Hypothalamus (tissue), 51 donors: ENCODE measurements at places on chromosomes 11 and 22.
A peak's percentile ranks its signal among the peaks of the same experiment; 100 is the strongest.

DNA sequence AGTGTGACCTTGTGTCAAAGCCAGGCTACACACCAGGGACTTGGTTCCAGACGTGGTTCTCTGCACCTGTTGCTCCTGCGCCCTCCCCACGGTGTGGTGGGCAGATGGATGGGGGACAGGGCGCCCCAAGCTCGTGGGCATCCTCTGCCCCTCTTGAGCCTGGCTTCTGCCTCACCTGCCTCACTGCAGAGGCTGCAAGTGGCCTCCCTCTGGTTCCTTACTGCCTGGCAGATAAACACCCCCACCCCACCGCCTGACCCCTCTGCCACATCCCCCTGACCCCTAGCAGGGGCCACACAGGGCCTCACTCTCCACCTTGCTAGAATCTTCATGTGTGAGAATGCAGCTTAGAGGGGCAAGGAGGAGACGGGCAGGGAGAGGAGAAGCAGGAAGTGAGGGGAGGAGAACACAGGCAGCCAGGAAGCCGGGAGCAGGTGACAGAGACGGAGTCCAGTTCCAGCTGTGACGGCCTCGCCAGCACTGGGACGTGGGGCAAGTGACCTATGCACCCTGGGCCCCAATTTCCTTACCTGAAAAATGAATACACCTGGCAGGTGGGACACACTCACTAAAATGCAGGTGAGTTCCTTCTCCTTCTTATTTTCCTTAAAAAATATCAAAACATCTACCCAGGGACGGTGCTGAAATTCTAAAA, 178.3 kb downstream of the EFCAB6 start:
- no peak for DNase-seq

GRCh38 chr11:109644152-109644551, 222.2 kb downstream of the C11orf87 start:
- peak; percentile 55 for DNase-seq

- no peak for DNase-seq
These were observed 176.1 kb downstream of the LRRC4C start for GRCh38 chr11:41283191-41283930.

- no peak for DNase-seq
These were observed 9.1 kb downstream of the POLD4 start for GRCh38 chr11:67344264-67344663.

DNA sequence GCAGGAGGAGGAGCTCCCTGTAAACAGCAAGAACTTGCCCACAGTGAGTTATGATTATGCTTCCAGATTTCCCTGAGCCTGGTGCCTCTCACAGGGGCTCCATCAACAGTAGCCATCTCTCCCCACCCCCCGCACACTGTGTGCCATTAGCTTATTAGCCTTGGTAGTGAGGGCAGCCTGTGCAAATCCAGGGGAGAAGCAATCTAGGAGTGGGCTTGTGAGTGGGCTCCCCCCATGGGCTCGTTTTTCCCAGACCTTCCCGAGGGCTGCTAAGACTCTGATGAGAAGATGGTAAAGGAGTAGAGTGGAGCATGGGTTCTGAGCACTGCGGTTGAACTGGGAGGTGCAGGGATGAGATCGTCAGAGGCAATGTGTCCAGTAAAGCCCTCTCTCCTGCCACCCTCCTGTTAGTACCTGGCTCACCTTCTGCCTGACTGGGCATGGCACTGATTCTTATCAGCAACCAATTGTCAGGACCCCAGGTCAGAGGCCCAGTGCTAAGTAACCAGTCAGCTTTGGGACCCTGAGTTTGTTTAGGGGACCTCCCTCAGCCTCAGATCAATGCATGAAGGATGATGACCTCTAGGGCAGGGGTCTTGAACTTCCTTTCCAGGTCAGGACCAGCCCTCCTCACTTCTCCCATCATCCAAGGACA, 38.4 kb upstream of the TP53I11 start:
- DNase-seq: no peak

GRCh38 chr11:9754010-9754471, 90.2 kb downstream of the SWAP70 start:
- no peak for DNase-seq

- DNase-seq: no peak
These were observed 31.3 kb upstream of the ADA2 start for GRCh38 chr22:17250380-17251082.

DNA sequence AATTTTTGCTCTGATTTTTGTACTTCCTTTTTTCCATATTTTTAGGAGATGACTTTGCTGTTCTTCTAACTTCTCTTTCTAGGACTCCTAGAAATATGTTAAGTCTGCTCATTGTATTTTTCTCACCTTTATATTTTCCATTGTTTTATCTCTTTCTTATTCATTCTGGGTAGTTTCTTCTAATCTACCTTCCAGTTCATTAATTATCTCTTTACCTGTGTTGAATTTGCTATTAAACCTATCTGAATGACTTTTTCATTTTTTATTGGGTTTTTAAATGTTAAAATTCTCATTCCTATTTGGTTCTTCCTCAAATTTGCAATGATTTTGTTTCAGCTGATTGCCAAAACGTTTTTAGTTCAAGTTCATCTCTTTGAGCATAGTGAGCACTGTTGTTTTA, 27.8 kb upstream of the EHF start:
- no peak for DNase-seq

DNA sequence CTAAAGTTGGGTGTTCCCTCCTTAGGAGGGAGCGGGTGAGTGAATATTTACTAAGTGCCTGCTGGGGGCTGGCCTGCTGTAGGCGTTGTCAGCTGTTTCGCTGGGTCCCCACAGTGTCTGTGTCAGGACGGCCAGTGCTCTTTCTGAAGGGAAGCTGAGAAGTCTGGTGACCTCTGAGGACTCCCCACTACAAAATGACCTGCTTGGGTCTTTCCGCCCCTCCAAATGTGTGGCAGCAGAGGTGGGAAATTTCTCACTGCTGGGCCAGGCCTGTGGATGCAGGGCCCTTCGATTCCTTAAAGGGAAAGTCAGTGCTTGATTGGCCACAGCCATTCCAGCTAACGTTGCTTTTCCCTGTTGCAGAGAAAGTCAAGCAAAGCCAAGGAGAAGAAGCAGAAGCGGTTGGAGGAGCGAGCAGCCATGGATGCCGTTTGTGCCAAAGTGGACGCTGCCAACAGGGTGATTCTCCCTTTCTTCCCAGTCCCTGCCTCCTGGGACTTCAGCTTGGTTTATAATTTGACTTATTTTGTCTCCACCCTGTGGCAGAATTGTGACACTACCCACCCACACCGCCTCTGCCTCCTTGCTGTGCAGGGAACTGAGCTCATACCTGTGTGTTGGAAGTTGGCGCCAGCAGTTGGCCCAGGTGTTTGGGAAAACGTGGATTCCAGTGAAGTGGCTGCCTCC, 6.8 kb downstream of the NAA40 start:
- peak; percentile 65 for DNase-seq

- no peak for DNase-seq
These were observed 37.1 kb downstream of the KCNQ1OT1 start for GRCh38 chr11:2662430-2663299.

DNA sequence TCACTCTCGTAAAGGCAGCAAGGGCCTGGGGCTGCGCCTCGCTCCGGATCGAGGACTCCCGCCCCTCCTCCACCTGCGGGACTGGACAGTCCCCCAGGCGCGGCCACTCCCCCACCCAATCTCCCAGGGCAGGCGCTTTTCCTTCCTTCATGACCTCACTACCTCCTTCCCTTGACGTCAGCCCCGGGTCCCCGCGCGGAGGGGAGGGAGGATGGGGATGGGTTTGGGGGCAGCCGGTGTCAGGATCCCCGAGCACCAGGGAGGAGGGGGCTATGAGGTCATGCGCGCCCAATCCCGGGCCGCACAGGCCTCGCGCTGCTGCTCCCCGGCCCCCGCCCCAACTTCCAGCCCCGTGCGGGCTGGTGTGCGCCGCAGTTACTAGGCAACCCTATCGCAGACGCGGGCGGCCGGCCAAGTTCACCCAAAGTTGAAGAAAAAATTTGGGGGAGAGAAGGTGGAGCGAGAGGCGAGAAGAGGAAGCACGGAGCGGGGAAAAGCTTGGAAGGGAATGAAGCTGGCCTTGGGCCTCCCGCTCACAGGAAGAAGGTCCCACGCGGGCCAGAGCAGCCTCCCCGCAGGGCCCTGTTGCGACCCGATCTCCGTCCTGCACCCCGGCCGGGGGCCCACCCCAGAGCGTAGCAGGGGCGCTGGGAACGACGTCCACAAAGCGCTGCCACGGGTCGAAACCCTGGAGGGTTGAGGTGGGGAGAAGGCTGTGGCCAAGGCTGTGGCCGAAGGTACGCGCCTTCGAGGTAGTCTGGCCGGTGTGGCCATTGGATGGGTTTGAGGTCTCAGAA, 8.3 kb downstream of the WT1 start:
- DNase-seq: no peak

DNA sequence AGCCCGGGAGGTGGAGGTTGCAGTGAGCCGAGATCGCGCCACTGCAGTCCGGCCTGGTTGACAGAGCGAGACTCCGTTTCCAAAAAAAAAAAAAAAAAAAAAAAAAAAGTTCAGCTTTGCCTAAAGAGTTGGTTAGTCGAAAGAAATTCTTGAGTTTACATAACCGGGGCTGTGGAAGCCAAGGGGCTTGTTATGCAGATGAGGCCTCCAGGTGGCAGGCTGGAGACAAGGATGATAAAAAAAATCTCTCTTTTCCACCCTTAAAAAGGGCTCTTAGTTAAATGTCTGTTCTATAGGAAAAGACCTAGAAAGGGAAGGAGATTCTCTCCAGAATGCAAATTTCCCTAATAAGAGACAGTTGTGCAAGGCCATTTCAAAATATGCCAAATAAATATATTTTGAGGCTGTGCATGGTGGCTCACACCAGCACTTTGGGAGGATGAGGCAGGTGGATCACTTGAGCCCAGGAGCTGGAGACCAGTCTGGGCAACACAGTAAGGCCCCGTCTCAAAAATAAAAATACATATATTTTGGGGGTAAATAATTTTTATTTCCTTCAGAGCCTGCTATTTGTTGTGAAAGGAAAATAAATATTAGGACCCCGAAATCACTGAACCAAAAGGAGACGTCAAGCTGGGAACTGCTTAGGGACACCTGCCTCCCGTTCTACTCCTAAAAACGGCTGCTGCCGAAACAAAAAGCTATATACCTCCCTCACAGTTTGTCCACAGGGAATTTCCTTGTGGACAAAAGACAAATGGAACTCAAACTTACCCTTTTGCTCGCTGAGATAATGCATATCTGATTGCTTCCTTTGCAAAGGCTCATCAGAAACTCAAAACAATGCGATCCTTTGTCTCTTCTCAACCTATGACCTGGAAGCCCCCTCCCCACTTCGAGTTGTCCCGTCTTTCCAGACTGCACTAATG, 2.4 kb upstream of the IFITM2 start:
- no peak for DNase-seq

- no peak for DNase-seq
These were observed 4.8 kb downstream of the GRAP2 start for GRCh38 chr22:39905687-39906086.

GRCh38 chr11:121741351-121741760, 288.6 kb upstream of the SORL1-AS1 start:
- DNase-seq: no peak

DNA sequence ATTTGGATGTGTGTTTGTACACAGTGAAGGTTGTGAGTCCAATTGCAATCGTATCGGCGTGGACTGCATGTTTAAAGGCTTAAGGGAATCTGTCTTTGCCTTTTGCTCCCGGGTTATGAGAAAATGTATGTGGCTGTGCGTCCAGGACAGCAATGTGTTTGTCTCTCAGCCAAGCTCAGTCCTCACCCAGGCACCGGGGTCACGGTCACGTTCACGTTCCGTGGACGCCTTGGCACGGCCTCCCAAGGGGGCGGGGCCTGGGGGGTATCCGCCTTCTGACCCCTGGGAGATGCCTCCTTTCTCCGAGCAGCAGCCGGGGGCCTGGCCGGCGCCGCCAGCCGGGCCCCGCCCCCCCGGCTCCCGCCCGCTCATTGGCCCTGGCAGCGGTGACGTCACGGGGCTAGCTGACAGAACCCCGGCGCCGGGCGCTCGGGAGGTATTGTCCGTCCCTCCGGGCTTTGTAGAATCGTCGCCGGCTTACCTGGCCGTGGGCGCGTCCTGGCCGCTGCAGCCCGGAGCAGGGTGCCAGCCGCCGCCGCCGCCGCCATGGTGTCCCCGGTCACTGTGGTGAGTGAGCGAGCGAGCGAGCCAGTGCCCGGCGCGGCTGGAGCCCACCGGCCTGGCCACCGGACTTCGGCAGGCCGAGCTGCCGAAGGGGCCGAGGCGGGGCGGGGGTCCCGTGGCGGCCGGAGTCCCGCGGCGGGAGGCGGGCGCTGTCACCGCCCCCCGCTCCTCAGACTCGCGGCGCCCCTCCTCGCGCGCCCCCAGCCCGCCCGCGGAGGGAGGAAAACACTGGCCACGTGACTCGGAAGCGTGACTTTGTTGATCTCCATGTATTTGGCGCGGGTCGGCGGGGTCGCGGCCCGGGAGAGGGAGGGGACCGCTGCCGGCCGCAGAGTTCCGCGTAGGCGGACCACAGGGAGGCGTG, at the start of gene TMEM86A:
Gene TMEM86A, plus strand, starts transcription at position 439 of the 928 bp plus-strand sequence. Its CDS starts 108 bp downstream, at position 547.
- DNase-seq: peak; percentile 92

- DNase-seq: no peak
These were observed 12.3 kb downstream of the IL17RA start for GRCh38 chr22:17097062-17097461.

DNA sequence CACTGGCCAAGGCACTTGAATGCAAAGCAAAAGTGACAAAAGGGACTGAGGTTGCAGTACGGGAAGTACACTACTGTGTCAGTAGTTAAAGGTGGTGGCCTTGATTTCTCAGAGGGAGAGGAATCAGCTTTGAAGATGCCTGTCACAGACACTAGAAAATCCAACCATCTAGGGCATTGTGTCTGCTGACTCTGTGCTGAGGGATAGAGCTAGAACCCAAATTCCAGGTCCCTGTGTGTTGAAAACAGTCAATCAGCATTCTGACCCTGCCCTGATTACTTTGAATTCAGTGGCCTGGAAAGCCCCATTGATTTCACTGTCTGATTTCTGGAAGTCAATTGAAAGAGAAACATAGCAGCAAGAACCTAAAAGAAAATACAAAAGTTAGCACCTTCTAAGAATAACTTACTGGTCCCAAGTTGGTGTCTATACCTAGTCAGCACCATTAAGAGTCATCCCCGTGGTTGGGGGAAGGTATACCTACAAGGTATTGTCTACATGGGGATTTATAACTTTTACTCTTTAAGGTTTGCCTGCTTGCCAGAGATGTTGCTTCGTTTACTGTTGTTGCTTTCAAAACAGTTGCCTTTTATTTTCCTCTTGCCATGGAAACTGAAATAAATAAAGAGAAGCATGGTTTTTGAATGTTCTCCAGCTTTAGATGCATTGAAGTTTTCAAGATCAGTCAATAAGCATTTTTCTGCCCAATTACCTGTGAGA, 97.3 kb downstream of the PDHX start:
- DNase-seq: no peak

- peak; percentile 58 for DNase-seq
These were observed at the start of gene BMAL1 for GRCh38 chr11:13277768-13278608. Gene BMAL1, plus strand, starts transcription at chr11:13277790. Its CDS starts 76,519 bp downstream, at chr11:13354309.
